ENCODE measurements at places on chromosomes 2 and 18.
A peak's percentile ranks its signal among the peaks of the same experiment; 100 is the strongest.

- DNase-seq = no peak
These were observed 646.7 kb upstream of the CDH2 start for GRCh38 chr18:28823506-28824182.

DNA sequence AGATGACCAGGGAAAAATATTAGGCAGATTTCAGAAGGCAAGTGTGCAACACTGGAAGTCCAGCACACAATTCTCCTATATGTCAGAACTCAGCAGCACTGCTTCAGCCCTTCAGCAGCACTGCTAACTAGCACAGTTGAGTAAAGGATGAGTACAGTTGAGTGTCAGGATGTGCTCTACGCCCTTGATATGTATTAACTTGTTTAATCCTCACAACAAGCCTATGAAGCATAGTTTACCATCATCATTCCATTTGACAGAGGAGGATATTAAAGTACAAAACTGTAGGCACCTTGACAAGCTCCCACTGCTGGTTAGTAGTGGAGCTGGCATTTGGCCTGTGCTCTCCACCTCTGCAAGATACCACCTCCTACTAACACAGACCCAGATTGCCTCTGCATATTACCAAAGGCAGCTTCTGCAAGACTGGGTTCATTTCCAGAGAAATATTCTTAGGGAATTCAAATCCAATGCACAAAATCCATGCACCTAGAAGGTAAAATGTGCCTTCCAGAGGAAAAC is 230.8 kb downstream of the ANAPC1 start:
- no peak for DNase-seq

- DNase-seq = no peak
These were observed 84.5 kb upstream of the MAPRE2 start for GRCh38 chr18:34956663-34957062.

DNA sequence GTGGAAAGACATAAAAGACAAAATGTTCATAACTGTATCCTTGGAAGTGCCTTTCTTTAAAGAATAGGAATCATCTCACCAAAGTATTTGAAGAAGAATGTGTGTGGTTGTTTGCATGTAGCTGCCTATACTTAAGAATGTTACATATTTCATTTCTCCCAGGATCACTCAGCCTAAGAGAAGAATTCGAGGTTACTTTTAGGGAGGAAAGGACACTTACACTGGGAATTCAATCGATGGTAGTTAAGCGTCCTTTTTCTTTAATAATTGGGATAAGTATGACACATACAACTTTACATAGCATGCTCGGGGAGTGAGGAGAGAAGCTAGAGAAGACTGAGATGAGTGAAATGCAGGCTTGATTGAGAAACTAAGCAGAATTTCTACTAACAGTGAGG is 22.0 kb upstream of the CYP1B1 start:
- no peak for DNase-seq

DNA sequence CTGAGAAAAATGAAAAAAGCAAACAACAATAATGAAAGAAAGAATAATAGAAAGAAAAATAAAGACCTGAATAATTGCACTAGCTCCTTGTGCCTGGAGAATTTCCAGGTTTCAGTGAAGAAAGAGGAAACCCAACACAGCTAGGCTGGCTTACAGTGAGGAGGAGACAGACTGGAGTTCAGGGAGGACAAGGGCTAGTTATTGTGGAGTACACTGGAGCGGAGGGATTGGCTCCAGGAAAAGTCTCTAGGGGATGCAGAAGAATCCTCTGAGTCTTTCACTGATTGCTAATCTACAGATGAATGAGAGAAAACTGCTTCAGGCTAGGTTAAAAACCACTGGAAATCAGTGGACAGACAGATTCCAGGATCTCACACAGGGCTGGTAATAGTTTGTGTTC is 163.6 kb upstream of the RBMS1 start:
- no peak for DNase-seq

- peak; percentile 80 for DNase-seq
These were observed 40.2 kb upstream of the ITM2C start for GRCh38 chr2:230824406-230824978.

- no peak for DNase-seq
These were observed 144.1 kb downstream of the NDUFA10 start for GRCh38 chr2:239881031-239881471.

DNA sequence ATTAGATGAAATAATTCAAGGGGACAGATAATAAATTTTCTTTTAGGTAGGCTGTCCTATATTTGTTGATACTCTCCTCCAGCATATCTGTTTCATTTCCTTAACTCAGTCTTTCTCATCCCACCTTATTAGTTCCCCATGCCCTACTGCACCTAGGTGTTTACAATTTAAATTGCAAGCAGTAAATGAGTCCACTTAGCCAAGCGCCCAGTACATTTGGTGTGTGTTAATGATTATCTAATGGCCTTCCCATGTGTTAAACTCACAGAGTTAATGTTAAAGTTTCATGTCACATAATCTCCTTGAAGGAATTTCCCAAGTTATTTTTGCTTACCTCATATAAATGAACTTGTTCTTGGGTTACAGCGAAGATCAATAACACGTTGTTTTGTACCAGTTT is 31.2 kb downstream of the ITGB6 start:
- DNase-seq = no peak

GRCh38 chr2:217886091-217886490 is 116.7 kb downstream of the TNS1 start:
- no peak for DNase-seq

GRCh38 chr2:18413676-18414396 is 146.6 kb downstream of the RDH14 start:
- DNase-seq = no peak

- DNase-seq = peak; percentile 65
These were observed 51.2 kb upstream of the ADAM23 start for GRCh38 chr2:206392118-206392517.

DNA sequence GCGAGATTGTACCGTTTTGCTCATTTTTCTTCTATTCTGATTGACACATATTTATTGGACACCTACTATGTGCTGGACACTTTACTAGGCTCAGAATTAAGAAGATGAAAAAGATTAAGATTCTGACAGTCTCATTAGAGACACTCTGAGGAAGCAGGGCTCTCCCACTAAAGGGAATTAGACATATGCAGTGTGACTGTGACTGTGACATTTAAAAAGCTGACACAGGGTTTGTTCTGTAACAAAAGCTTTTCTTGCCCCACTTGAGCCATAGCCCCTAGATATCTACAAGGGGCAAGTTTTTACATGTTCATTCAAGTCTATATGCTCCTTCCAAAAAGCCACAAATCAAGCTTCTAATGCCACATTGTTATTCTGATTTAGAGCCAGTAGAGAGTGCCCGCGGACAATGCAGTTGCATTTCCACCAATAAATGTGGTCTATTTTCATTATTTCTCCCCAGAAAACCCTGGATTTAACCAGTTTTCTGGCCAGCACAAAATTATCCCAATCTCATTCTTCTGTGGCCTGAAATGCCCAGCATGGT is 9.8 kb downstream of the ARHGAP25 start:
- no peak for DNase-seq
